GM04504 (cell line): ENCODE measurements at places on chromosomes 16 and 17.

DNA sequence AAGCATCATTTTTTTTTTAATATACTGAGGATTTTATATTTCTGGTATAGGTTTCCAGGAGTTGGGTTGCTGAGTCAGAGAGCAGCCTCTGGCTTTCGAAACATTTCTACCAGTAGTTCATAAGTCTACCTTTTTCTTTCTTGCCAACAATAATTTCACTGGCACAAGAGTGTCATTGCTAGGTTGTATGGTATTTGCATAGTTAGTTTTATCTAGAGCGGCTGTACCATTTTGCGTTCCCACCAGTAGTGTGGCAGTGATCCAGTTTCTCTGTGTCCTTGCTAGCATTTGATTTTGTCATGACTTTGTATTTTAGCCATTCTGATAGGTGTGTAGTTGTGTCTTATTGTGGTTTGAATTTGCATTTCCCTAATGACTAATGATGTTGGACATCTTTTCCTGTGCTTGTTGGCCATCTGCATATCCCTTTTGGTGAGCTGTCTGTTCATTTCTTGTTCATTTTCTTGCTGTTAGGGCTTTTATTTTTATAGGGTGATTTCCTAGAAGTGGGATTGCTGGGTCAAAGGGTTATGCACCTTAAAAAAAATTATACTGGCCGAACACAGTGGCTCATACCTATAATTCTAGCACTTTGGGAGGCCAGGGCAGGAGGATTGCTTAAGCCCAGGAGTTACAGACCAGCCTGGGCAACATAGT lies 39.9 kb downstream of the SNX29 start:
- DNase-seq, result no peak

DNA sequence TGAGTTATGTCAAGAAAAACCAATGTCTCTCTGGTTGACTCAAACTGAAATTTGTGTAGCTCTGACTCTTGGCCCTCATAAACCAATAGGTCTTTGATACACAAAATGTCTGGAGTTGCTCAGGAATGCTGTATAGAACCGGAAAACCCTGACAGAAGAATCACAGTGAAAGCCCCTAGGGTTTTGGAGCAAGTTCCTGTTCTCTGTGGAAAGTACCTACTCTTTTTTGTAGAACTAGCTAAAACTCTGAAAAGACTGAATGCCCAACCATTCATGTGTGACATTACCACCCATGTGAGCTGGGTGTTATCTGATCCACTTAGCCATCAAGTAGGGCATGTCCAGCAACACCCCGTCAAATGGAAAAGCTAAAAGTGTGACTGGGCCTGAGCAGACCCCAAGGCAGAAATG lies 28.8 kb downstream of the CCL4 start:
- DNase-seq, result no peak

DNA sequence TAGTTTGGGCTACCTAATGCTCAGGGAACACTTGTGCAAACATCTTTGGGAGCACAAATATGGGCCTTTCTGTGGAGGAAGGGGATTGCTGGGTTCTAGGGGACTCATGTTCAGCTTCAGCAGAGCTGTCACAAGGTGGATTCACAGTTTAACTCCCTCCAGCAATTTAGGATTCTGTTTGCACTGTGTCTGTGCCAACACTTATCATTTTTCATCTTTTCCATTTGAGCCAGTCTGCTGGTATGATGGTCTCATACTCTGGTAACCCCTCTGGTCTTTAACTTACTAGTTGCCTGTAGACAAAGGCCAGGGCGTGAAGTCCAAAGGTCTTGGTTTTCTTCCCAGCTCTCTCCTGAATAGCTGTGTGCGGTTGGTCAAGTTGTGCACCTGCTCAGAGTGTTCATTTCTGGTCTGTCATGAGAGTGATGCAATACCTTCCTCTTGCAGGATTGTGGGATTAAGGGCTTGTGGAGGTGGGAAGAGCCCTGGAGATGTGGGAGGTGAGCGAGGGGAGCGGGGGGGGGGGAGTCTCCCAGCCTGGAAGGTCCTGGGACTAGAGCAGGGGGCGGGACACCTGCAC lies 152.6 kb downstream of the CMIP start:
- DNase-seq, result no peak

DNA sequence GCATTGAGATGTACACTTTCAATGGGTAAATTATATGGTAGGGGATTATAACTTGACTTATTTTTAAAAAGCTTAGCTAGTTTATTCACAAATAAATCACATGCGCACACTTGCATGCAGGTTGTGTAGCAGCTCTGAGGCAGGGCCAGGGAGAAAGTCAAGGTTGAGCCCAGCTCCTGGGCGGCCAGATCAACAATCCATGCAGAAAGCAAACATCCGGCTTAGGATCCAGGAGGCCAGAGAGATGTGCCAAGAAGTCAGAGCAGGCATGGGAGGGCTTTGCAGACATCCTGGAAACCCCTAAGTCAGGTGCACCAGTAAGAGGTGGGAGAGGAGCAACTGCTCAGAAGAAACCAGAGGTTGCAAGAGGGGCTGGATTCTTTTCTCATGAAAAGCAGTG lies 186.5 kb downstream of the AXIN2 start:
- DNase-seq, result no peak

DNA sequence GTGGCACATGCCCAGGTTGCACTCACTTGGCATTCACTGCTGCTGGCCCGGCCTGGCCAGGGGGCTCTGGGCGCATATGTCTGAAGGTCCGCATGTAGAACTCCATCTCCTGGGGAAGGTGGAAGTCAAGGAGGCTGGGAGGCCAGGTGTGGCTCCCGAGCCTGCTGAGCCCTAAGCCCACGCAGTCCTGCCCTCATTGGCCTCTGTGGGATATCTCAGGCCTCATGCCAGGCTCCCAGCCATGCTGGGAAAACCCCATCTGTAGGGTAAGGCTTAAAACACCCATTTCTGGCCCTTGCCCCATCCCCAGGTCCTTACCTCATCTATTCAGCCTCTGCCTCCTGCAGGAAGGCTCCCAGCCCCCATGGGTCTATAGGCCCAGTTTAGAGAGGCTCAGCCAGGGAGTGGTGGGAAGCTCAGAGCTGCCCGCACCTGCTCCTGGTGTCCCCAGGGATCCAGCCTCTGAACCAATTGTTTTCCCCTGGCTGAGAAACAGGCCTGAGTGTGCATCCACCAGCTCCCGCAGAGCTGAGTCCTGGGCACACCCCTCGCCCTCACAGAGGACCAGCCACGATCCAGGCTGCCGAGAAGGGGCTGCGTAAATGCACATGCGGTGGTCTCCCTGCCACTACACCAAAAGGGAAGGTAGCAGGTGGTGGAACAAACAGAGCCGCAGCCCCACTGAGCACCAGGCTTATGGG lies 2.3 kb upstream of the TPPP3 start:
- no peak for DNase-seq

DNA sequence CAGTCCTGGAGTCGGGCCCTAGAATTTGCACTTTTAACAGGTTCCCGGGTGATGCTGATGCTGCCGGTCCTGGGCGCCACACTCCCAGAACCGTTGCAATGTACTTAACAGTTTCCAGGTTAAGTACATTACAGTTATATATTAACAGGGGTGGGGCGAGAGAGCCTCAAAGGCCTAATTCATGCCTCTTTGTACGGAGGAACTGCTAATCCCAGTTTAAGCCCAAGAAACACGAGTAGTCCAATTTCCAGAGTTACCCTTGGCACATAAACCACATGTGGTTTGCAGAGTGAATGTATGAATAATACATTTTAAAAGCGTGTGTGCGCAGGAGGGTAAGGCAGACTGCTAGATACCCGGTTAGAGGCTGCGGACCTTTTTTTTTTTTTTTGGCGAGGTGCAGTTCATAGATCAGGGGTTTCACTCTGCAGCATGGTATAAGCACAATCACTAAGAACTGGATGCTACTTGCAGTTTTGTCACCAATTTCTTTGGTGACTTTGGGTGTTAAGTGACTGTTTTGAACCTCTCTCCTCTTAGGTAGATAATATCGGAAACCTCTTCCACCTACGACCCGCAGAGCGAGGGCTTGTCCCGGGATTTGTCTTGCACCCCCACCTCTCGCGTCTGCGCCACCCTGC lies 713 bp downstream of the COX11 start:
- no peak for DNase-seq

DNA sequence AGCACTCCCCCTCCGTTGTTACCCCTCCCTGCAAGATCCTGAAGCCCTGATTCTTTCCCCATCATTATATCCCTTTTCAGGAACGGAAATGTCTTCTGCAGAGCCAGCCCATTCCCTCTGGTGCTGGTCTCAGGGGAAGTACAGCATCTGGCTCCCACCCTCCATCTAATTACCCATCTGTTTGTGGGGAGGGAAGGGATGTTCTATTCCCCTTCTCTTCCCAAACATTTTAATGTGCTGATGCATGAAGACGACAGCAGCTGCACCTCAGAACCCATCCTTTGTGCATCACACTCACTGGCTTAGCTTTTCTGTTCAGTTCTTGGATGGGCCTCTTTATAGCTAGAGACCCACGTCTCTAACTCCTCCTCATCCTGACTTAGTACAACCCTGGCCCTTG lies 367.2 kb downstream of the CDH13 start:
- no peak for DNase-seq

- DNase-seq, result no peak
These were observed 9.3 kb downstream of the SMCR8 start for GRCh38 chr17:18324140-18325050.

DNA sequence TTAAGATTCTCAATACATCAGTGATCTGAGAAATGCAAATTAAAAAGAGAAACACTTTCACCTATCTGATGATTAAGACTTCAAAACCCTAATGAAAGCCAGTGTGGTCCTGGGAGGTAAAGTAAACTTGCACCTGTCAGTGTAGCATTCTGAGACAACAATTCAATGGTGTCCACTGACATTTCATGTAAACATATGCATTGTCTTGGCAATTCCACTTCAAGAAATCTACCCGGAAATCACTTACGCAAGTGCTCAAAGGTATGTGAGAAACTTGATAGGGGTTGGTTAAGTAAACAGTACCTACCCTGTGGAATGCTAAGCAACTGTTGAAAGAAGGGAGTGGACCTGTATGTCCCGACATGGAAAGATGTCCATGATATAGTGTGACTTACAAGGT lies 2.1 kb downstream of the ST6GALNAC1 start:
- DNase-seq, result no peak

GRCh38 chr16:2467528-2468232 lies 3.4 kb upstream of the NTN3 start:
- no peak for DNase-seq

- peak; percentile 70 for DNase-seq
These were observed 187.6 kb downstream of the RPTOR start for GRCh38 chr17:80732268-80732667.

GRCh38 chr17:41773190-41773588 lies 13.3 kb downstream of the JUP start:
- DNase-seq, result peak; percentile 38

- DNase-seq, result no peak
These were observed 194.3 kb downstream of the C16orf78 start for GRCh38 chr16:49567950-49568349.

DNA sequence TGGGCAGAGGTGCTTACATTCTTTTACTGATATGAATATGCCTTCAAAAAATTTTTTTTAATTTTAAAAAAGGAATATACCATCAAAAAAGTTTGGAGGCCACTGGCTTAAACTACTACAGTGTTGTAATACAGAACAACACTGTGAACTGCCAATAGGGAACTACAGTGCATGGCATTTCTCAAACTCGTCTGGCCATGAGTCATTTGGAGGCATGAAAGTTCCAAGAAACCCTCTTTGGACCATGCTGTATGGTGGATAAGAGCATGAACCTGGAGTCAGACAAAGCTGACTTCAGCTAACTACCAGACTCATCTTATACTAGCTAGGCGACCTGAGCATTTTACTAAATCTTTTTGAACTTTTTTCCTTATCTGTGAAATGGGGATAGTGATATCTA lies 9.2 kb upstream of the NF1 start:
- DNase-seq, result no peak

- no peak for DNase-seq
These were observed 57.0 kb downstream of the MRTFB start for GRCh38 chr16:14128097-14128496.

DNA sequence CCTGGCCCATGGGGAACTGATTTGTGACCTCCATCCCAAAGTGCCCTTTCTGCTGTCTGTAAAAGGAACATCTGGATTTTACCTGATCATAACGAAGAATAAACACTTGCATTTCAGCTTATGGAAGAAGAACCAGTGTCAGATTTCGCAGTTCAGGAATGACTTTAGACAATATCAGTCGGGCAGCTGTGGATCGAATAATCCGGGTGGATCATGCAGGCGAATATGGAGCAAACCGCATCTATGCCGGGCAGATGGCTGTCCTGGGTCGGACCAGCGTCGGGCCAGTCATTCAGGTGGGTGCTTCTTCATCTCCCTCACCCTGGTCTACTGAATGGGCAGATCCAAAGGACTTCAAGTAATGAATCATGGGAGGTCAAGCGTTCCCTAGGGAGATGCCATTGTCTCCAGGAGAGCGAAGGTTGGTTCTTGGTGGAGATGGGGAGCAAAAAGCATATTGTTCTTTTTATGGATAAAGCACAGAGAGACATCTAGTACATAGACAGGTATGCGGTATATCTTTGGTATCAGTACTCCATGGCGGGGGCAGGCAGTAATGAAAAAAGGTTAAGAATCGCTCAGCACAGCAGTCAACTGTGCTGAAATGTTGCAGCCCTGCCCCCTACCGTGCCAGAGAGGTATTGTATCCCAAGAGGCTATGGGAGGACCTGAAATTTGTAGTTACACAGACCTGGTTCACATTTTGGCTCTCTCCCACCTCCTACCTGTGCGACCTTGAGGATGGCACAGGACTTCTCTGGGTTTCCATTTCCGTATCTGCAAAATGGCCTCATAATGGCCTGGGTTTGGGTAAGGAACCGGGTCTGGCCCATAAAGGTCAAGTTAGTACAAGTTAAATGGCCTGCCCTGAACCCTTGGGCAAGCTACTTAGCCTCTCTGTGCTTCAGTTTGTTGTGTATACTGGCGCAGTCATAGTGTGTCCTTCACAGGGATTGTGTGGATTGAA lies 4.7 kb downstream of the COQ7 start:
- peak; percentile 21 for DNase-seq

GRCh38 chr16:630249-630814 lies 453 bp upstream of the WFIKKN1 start:
- DNase-seq, result no peak

- DNase-seq, result no peak
These were observed at the start of gene CES5A for GRCh38 chr16:55875273-55875672. CES5A (minus strand) TSS chr16:55875373; CDS start chr16:55875221, 152 bp downstream.

DNA sequence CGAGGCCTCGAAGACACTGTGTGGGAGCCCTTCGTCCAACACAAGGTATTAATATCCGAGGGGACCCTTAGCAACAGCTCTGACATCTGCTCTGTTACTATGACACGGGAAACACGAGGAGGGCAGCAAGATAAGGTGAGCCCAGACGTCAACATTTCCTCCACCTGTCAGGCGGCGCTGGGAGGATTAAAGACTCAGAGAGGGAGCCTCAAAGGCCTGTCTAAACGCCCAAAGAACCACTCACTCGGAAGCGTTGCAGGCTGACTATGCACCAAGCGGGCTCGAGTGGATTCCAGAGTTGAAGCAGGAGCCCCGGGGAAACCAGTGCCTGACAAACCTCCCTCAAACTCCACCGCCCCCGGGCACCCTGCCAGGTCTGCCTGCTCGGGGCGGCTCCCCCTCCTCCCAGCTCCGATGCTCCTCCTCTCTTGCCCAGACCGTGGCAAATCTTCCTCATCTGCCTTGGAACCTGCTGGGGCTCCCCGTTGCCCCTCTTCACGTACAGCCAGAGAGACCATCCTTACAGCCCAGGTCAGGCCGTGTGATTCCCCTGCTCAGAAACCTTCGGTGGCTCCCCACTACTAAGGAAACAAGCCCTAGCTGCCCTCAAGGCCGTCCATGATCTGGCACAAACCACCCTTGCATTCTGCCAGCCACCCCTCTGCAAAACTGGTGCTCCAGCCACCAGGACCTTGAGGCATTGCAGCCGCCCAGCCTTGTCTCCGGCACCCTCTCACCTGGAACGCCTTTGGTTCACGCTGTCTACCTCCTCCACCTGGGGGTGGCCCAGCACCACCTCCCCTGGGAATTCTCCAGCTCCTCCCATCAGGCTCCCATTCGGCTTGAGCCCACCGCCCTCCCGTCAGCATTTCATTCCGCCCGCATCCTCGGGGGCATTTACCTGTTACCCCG lies 16.2 kb downstream of the RPH3AL start:
- DNase-seq, result no peak
